Articular chondrocyte of knee joint (primary cell): ENCODE measurements at places on chromosomes 2 and 18. TPM values are rescaled to one million over a fixed set of nuclear protein-coding genes. Genes with fewer than 3 reads are reported as not detected.

The APOB gene
- 0.65 and 1.7 TPM in 2 replicates for total RNA-seq

The OTOS gene
- total RNA-seq, result not detected in 2 replicates

The SNRPD1 gene
- 11.3 and 13.7 TPM in 2 replicates for total RNA-seq

The PREPL gene
- total RNA-seq, result 47.6 and 71.8 TPM in 2 replicates

The MYOM1 gene
- total RNA-seq, result 0.52 and 0.76 TPM in 2 replicates

The SULT1C3 gene
- total RNA-seq, result not detected in 2 replicates

The RUFY4 gene
- not detected in 2 replicates for total RNA-seq

The C2orf80 gene
- not detected in 2 replicates for total RNA-seq

The CD207 gene
- not detected in 2 replicates for total RNA-seq

The HSBP1L1 gene
- total RNA-seq, result 9.8 and 14.8 TPM in 2 replicates

The C2orf66 gene
- 0.13 and 0.32 TPM in 2 replicates for total RNA-seq

The FOXD4L1 gene
- total RNA-seq, result 0.11 and 0.26 TPM in 2 replicates

The WDR7 gene
- 23.0 and 23.6 TPM in 2 replicates for total RNA-seq

The HRH4 gene
- total RNA-seq, result 0.11 and 0.13 TPM in 2 replicates

The LIMS3 gene
- total RNA-seq, result 0.78 and 2.1 TPM in 2 replicates

The MRPL44 gene
- total RNA-seq, result 40.1 and 44.9 TPM in 2 replicates

The LHCGR gene
- 0.32 and 0.39 TPM in 2 replicates for total RNA-seq

The ANKRD29 gene
- 4.1 and 9.5 TPM in 2 replicates for total RNA-seq
